Activated naive CD4-positive, alpha-beta T cell treated with anti-CD3 and anti-CD28 coated beads for 36 hours (primary cell): ENCODE measurements at places on chromosomes 13 and 19. TPM values are rescaled to one million over a fixed set of nuclear protein-coding genes. Genes with fewer than 3 reads are reported as not detected.
A peak's percentile ranks its signal among the peaks of the same experiment; 100 is the strongest.

DNA sequence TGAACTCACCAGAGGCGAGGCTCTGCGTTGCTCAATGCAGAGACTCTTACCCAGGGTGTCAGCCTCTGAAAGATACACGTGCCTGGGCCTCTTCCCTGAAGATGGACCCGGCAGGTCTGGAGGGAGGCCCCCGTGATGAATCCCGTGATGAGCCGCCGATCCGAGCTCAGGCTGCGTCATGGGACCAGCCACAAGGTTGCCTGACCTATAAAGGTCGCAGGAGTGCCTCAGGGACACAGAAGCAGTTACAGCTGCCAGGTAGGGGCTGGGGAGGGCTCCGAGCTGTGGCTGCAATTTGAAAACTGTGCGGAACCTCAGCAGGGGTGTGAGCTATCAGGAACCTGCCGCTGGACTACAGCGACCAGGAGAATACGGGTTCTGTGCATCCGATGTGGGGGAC lies 10.5 kb upstream of the ATP11A start:
- peaks cover 11% of the 10 kb centered on the region for H3K4me1 ChIP-seq
- H3K36me3 ChIP-seq = no peaks in the 10 kb centered on the region
- H3K27ac ChIP-seq = no peak overlapping the region
- no peak for DNase-seq

DNA sequence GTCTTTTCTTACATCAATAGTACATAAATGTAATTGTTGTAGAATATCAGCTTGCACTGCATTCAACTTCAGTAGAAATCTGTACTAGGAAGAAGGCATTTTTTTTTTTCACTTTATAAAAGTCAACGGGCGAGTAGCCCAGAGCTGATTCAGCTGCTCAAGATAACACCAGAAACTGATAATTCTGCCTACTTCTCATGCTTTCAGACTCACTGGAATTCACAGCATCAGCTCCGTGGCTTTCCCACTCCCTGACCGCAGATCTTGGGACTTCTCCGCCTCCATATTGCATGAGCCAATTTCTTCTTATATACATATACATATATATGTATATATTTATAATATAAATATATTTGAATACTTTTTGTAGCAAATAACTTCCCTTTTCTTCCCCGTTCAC lies 263.1 kb upstream of the RXFP2 start:
- no peak overlapping the region for H3K4me3 ChIP-seq
- H3K4me1 ChIP-seq = no peaks in the 10 kb centered on the region
- no peak overlapping the region for H3K27ac ChIP-seq
- no peak for DNase-seq
- peaks cover 6% of the 10 kb centered on the region for H3K27me3 ChIP-seq

GRCh38 chr19:50198431-50199258 lies 4.8 kb upstream of the MYH14 start:
- no peak overlapping the region for H3K4me3 ChIP-seq
- no peaks in the 10 kb centered on the region for H3K4me1 ChIP-seq
- H3K27ac ChIP-seq = no peak overlapping the region

- H3K4me1 ChIP-seq = peaks cover 27% of the 10 kb centered on the region
- no peak for DNase-seq
- H3K36me3 ChIP-seq = peaks cover 20% of the 10 kb centered on the region
- peak overlapping the region; percentile 91 for H3K27ac ChIP-seq
- H3K27me3 ChIP-seq = no peaks in the 10 kb centered on the region
These were observed 877 bp upstream of the N4BP2L1 start for GRCh38 chr13:32428581-32429432.

- H3K27ac ChIP-seq = peak within 1 kb of the TSS; percentile 52
- peaks cover 21% of the 10 kb centered on the region for H3K4me1 ChIP-seq
- H3K4me3 ChIP-seq = peak within 1 kb of the TSS; percentile 92
- peaks cover 32% of the 10 kb centered on the region for H3K36me3 ChIP-seq
These were observed at the start of gene ZNF71 for GRCh38 chr19:56594783-56595547. Gene ZNF71, plus strand, starts transcription at chr19:56595302. Its CDS starts 6,257 bp downstream, at chr19:56601559.

The ZNF575 gene
- total RNA-seq = 5.2 TPM

The KLK11 gene
- total RNA-seq = not detected

The FFAR2 gene
- total RNA-seq = not detected
